ENCODE measurements at places on chromosomes 5 and 9. TPM values are rescaled to one million over a fixed set of nuclear protein-coding genes. Genes with fewer than 3 reads are reported as not detected.

The MTRR gene
- 36.2 TPM for total RNA-seq

GRCh38 chr5:95899006-95899405 is 62.6 kb downstream of the ELL2 start:
- DNase-seq: no peak
- peaks cover 7% of the 10 kb centered on the region for H3K4me1 ChIP-seq
- no peaks in the 10 kb centered on the region for H3K27me3 ChIP-seq
- no peak overlapping the region for H3K27ac ChIP-seq

DNA sequence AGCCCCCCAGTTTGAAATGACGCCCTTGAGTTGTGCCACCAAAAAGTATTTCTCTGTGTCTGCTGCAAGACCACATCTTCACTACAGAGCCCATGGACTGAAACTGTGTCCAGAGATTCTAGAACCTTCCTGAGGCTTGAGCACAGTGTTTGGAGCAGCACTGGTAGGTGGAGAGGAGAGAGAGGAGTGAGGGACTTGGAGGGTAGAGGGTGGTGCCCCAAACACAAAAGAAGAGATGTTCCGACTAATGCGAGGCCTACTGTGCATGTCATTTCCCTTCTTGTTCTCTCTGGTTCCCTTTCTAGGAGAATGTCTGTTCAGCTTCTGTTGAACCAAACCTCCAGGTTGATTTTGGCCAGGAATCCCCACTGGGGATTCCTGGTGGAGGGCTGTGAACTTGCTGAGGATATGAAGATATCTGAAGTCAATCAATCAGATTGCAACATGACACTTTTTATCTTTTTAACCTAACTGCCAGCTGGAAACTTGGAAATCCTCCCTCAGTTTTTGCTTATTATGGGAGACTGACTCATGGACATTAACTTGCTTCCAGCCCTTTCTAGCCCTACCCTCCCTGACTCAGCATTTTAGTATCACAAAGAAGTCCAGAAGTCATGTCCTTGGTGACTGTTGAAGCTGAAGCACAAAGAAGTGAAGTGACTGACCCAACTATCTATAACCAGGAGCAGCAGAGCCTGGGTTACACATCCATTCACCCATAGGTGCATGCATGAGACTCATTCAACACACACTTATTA is 154.5 kb downstream of the NR3C1 start:
- no peaks in the 10 kb centered on the region for H3K36me3 ChIP-seq
- H3K27ac ChIP-seq: peak overlapping the region; percentile 27
- DNase-seq: peak; percentile 72
- peaks cover 40% of the 10 kb centered on the region for H3K4me1 ChIP-seq

DNA sequence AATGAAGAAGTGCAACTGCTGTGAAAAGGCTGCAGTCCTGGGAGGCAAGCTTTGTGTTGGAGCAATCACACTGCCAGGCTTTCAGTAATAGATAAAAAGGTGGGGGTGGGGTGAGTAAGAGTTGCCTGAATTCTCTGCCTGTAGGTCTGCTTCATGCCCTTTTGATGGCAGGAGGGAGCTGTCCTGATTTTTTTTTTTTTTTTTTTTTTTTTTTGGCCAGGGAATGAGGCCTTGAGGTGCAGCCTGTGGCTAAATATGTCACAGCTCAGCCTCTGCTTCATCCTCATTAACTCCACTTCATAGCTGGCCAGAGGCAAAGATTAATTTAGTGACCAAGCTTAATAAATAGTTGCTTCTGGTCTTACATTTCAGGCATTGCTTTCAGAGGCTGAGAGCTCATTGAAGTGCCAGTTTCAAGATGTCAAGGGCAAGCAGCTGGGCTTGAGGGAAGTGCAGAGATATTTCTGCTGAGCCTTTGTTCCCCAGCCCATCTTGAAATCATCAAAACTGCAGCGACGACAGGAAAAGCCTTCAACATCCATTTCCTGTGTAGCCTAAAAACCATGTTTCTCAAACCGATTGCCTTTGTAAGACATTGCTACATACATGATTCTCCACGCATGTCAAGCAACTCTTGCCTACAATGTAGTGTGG is 134.7 kb downstream of the MACIR start:
- DNase-seq: no peak
- H3K27me3 ChIP-seq: no peaks in the 10 kb centered on the region
- H3K27ac ChIP-seq: no peak overlapping the region
- no peaks in the 10 kb centered on the region for H3K36me3 ChIP-seq

DNA sequence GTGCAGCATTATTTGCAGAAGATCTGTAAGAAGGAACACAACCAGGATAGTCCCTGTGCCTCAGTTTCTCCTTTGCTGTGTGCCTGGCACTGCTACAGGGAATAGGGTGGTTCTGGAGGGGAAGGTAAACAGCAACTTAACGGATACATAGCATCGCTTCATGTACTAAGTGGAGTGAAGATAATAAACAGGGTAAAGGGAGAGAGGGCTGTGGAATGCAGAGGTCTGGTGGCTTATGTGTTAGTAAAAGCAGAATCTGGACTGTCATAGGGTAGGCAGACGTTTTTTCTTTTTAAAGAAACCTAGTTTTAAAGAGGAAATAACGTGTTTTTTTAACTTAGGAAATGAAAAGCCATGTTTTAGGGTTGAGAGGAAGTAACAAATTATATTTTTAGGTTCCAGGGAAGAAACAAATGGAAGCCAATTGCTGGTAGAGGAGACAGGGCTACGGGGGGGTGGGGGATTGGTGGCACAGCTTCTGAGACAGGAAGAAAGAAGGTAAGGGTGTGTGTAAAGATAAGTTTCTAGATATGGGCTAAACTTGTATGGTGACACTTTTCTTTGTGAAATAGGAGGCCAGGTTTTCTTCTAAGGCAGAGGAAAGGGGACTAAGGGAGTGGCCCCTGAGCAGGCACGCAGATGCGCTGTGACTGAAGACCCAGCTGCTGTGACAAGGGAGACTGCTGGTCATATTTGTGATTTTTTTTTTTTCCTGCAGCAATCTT is 1.3 kb downstream of the GNG10 start:
- peak overlapping the region; percentile 45 for H3K27ac ChIP-seq
- peaks cover 10% of the 10 kb centered on the region for H3K4me1 ChIP-seq
- H3K27me3 ChIP-seq: no peaks in the 10 kb centered on the region
- H3K4me3 ChIP-seq: peak overlapping the region; percentile 83

DNA sequence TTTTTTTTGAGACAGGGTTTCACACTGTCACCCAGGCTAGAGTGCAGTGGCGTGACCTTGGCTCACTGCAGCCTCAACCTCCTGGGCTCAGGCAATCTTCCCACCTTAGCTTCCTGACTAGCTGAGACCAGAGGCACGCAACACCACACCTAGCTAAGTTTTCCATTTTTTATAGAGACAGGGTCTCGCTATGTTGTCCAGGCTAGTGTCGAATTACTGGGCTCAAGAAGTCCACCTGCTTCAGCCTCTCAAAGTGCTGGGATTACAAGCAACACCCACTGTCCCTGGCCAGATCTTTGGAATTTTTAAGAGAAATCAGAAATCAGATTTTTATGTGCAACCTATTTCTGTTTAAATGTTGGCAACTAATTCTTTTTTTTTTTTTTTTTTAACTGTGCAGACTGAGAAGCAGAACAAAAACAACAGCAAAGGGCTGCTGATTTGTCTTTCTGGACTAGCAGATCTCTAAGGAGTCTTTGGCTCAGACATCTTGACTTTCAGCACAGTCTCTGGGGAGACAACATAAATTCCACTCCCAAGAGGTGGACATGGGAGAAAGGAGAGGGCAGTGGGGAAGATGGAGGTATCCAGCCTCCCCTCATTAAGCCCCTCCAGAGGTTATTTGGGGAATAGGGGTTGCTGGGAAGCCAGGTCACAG is 54.4 kb upstream of the FABP6 start:
- H3K36me3 ChIP-seq: no peaks in the 10 kb centered on the region
- peaks cover 14% of the 10 kb centered on the region for H3K4me1 ChIP-seq
- H3K27me3 ChIP-seq: no peaks in the 10 kb centered on the region
- H3K27ac ChIP-seq: peak overlapping the region; percentile 54
- no peak overlapping the region for H3K4me3 ChIP-seq
- peak; percentile 78 for DNase-seq

The TRPM6 gene
- under 0.01 TPM for total RNA-seq

Measured in osteoblast (primary cell).